ENCODE measurements at places on chromosomes 13 and 19. TPM values are rescaled to one million over a fixed set of nuclear protein-coding genes. Genes with fewer than 3 reads are reported as not detected.

Gene KLK2
- total RNA-seq: not detected

Gene CDX2
- not detected for total RNA-seq

Gene NCR1
- 0.30 TPM for total RNA-seq

Gene ITGBL1
- 2.2 TPM for total RNA-seq

DNA sequence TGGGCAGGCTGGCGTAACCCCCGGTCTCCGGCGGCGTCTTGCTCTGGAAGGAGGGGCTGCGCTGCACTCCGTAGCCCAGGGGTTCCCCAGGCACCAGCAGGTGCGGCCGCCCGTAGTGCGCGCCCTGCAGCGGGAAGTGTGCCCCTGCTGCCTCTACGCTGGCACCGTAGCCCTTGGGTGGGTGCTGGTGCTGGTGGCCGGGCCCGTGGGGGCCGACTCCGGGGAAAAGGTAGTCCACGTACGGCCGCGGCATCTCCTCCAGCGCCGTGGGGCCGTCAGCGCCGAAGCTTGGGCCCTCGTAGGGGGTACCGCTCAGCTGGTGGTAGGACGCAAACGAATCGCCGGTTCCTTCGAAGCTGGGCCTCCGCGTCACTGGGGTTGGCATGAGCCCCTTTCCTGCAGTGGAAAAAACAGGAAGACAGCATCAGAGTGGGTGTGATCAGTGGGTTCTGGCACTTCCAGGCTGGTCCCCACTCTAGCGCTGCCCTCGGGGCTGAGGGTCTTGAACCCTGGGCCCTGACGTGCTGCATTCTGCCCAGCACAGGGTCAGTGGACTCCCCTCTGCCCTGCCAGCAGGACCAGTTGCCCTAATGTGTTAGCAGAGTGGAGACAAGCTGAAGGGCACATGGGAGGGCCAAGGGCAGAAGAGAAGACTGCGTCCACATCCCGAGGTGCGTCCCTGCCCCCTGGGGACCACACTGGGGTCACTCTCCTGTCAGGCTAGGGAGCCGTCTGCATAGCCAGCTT, 72.3 kb downstream of the LATS2 start:
- no peaks in the 10 kb centered on the region for H3K27me3 ChIP-seq
- no peak overlapping the region for H3K4me3 ChIP-seq
- H3K4me1 ChIP-seq: peaks cover 23% of the 10 kb centered on the region
- peaks cover 55% of the 10 kb centered on the region for H3K36me3 ChIP-seq
- DNase-seq: no peak

DNA sequence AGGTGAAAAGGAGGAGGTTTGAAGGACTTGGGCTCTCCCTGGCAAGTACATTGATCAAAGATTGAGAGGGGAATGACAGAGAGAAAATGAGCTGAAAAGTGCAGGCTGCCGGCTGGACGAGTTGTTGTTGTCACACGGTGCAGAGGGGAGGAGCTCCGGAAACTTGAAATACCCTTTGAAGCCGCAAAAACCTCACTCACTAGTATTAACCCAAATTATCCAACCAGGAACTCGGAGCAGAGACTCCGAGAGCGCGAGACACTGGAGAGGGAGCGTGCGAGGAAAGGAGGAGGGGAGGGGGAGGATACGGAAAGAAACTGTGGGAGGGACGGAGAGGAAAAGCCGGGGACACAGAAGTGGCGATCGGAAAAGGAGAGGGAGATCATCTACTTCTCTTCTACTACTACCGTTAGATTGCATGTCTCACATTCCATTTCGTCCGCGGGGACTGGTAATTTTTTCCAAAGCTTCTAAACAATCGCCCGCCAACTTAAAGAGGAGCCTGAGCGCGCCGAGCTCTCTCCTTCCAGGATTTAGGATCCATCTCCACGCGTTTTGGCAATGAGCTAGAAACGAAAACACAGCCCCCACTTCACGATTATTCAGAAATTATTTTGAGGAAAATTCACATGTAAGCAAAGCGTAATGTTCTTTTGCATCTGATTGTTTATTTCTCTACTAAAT, at the start of gene DACH1:
TSS of gene DACH1 (minus strand) at position 74 of the 684 bp plus-strand sequence.
- peak within 1 kb of the TSS; percentile 78 for H3K4me3 ChIP-seq
- peaks cover 46% of the 10 kb centered on the region for H3K27me3 ChIP-seq
- H3K27ac ChIP-seq: peak within 1 kb of the TSS; percentile 85
- peaks cover 35% of the 10 kb centered on the region for H3K4me1 ChIP-seq
- DNase-seq: peak; percentile 45
- H3K36me3 ChIP-seq: no peaks in the 10 kb centered on the region

- H3K4me1 ChIP-seq: no peaks in the 10 kb centered on the region
- H3K36me3 ChIP-seq: no peaks in the 10 kb centered on the region
- no peak overlapping the region for H3K4me3 ChIP-seq
Measured at GRCh38 chr13:47036294-47037008, 139.6 kb upstream of the HTR2A start.

GRCh38 chr19:32287086-32287485, 58.3 kb upstream of the ZNF507 start:
- no peak for DNase-seq
- peaks cover 8% of the 10 kb centered on the region for H3K4me1 ChIP-seq
- peak overlapping the region; percentile 67 for H3K27ac ChIP-seq
- H3K27me3 ChIP-seq: peaks cover 56% of the 10 kb centered on the region

DNA sequence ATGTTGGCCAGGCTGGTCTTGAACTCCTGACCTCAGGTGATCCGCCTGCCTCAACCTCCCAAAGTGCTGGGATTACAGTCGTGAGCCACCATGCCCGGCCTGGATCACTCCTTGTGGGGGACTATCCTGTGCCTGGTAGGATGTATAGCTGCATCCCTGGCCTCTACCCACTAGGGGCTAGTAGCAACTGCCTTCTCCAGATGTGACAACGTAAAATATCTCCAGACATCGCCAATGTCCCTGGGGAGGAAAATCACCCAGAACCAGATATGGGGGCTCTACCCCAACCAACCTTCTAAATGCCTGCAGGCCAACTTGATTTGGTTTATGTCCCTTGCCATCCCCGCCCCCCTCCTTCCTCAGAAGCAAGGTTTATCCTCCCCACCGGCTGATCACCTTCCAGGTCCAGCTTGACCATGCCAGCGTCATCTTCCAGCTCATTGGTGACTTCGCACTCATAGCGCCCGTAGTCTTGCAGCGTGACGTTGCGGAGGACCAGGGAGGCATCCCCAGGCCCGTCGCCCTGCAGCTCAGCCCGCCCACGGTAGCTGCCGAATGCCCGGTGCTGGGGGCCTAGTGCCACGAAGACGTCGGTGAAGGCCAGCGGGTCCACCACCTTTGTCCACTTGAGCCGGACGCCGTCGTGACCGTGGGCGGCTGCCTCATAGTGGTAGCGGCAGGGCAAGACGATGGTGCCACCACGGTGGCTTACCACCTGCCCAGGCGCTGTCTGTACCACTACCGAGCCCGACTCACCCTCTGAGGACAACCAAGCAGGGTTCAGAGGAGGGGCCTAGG, 12.5 kb downstream of the TM6SF2 start:
- DNase-seq: no peak
- H3K4me1 ChIP-seq: peaks cover 6% of the 10 kb centered on the region
- H3K27ac ChIP-seq: no peak overlapping the region
- no peak overlapping the region for H3K4me3 ChIP-seq

DNA sequence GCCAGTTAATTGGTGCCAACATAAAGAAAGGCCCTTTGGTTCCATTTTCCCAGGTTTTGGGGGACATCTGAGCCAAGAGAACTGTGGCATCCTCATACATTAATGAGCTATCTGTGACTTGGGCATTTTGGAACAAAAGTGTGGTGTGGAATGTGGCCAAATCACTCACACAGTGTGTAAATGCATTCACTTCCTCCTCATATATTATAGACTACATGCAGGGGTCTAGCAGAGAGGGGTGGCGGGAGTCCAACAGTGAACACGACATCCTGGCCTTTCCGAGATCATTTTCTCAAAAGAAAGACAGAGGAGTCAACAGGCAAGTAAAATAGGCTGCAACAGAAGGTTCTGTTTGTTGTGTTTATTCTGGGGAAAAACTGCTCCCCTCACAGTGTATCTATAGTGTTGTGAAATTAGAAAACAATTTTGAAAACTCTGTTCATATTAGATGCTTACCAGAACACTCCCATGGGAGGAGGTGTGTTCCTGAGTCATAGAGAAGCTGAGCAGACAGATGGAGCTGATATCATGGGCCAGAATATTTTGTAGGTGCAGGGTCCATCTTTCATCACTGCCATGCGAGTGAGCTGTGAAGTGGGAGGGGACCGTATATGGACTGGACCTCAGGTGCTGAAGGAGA, 36.9 kb downstream of the PABPC3 start:
- peaks cover 61% of the 10 kb centered on the region for H3K27me3 ChIP-seq
- no peaks in the 10 kb centered on the region for H3K36me3 ChIP-seq
- H3K4me3 ChIP-seq: no peak overlapping the region
- DNase-seq: no peak
- no peak overlapping the region for H3K27ac ChIP-seq
- no peaks in the 10 kb centered on the region for H3K4me1 ChIP-seq

- H3K36me3 ChIP-seq: no peaks in the 10 kb centered on the region
- no peak overlapping the region for H3K4me3 ChIP-seq
- H3K27ac ChIP-seq: no peak overlapping the region
- H3K4me1 ChIP-seq: no peaks in the 10 kb centered on the region
Measured at GRCh38 chr13:66312312-66313087, 917.6 kb downstream of the PCDH9 start.

DNA sequence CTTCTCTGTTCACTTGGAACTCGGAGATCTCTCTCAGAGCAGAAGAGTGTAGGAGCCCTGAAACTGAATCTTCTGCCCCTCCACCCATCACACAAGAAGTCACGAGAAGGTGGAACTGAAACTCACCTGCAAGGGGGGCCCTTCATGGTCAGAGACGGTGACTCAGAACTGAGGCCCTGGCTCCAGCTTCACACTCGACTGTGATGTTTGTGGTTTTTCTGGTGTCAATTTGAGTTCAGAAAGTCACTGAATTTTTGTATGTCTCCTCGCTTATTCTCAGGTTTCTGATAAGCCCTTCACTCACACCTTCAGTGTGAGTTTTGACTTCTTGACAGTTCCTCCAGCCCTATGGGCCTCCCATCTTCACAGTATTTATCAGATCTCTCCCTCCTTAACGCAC, 23.1 kb downstream of the SIGLEC5 start:
- no peak overlapping the region for H3K4me3 ChIP-seq
- H3K4me1 ChIP-seq: no peaks in the 10 kb centered on the region
- H3K36me3 ChIP-seq: no peaks in the 10 kb centered on the region
- H3K27me3 ChIP-seq: peaks cover 53% of the 10 kb centered on the region

- H3K27me3 ChIP-seq: no peaks in the 10 kb centered on the region
- H3K4me1 ChIP-seq: peaks cover 54% of the 10 kb centered on the region
- peak overlapping the region; percentile 98 for H3K4me3 ChIP-seq
Measured at GRCh38 chr13:26254583-26255111, 718 bp downstream of the CDK8 start.

GRCh38 chr13:107360010-107360409, 792.1 kb upstream of the ARGLU1 start:
- H3K27me3 ChIP-seq: no peaks in the 10 kb centered on the region
- no peaks in the 10 kb centered on the region for H3K4me1 ChIP-seq
- no peak for DNase-seq
- no peak overlapping the region for H3K27ac ChIP-seq
- no peaks in the 10 kb centered on the region for H3K36me3 ChIP-seq
- H3K4me3 ChIP-seq: no peak overlapping the region

DNA sequence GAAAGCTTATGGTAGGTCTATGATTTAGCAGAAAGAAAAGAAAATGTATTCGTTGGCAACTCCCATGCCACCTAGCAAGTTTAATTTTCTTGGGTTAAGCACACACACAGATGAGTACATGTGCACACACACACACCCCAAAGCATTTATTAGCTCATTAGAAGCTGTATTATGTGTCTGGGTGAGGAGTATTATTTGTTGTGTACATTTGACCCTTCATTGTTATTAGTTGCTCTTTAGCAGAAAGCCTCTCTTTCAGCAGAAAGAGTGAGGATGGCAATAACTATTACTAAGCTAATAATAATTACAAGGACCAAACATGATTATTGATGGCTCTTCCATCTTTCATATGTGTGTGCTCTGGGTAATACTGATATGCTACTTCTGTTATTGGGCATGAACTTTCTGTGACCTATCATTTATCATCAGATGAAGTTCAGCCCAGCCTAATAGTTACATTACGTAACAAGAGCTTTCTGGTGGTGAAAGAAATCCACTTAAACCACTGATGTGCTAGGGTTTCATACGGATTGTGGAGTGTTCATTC, 177.4 kb upstream of the OBI1 start:
- no peak for DNase-seq
- no peak overlapping the region for H3K4me3 ChIP-seq
- no peaks in the 10 kb centered on the region for H3K4me1 ChIP-seq
- no peaks in the 10 kb centered on the region for H3K27me3 ChIP-seq

- H3K36me3 ChIP-seq: peaks cover 6% of the 10 kb centered on the region
- peak; percentile 67 for DNase-seq
- peak overlapping the region; percentile 73 for H3K27ac ChIP-seq
Measured at GRCh38 chr13:114078461-114079451, 53.7 kb downstream of the RASA3 start.

GRCh38 chr13:110425444-110425780, 118.3 kb downstream of the COL4A2 start:
- H3K4me3 ChIP-seq: no peak overlapping the region
- peaks cover 54% of the 10 kb centered on the region for H3K36me3 ChIP-seq
- no peak for DNase-seq
- H3K27ac ChIP-seq: no peak overlapping the region

DNA sequence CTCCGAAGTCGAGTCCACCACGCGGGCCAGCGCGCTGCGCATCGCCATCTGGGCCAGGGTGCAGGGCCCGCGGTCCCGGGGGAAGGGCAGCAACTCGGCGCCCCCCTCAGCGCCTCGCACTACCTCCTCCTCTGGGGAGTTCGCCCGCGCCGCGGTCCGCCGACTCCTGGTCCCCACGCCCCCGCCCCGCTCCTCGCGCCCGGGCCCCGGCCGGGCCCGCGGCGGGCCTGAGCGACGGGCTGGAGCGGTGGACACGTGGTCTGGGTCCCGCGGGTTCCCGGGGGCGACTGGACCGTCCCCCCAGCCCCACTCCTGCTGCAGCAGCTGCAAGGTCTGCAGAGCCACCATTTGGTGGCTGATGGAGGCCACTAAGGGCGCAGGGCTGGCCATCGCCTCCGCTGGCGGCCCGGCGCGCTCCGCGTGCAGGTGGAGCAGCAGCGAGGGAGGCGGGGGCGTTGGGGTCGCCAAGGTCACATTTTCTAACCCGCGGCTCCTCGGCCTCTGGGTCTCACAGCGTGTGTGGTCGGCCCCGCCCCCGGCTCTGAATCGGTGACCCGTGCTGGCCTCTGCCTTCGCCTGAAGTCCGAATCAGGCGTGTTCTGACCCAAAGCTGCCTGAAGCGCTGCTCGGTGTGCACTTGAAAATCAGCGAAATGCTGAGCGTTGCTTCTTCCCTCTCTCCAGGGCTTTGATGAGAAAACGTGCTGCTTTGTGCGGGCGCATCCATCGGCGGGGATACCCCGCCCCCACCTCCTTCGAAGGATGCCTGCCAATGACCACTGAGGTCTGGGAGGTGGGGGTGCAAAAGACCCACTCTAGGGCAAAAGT, at the start of gene DLEU7:
TSS of gene DLEU7 (minus strand) at position 436 of the 827 bp plus-strand sequence. CDS start at position 390, 46 bp downstream.
- no peaks in the 10 kb centered on the region for H3K36me3 ChIP-seq
- peaks cover 53% of the 10 kb centered on the region for H3K27me3 ChIP-seq
- no peak within 1 kb of the TSS for H3K27ac ChIP-seq
- H3K4me3 ChIP-seq: peak within 1 kb of the TSS; percentile 60
- peaks cover 14% of the 10 kb centered on the region for H3K4me1 ChIP-seq
